Ascending aorta (tissue), 2 donors: ENCODE measurements at places on chromosomes 12 and 14.

- DNase-seq, result no peak
Observed at GRCh38 chr14:53127832-53128231, 25.3 kb downstream of the DDHD1 start.

GRCh38 chr14:96581026-96581425, 78.8 kb downstream of the PAPOLA start:
- no peak for DNase-seq

GRCh38 chr12:54997929-54998522, 13.5 kb upstream of the TESPA1 start:
- no peak for DNase-seq

- no peak for DNase-seq
Observed at GRCh38 chr12:18135509-18135908, 45.5 kb upstream of the RERGL start.

- no peak for DNase-seq
Observed at GRCh38 chr14:92276074-92276473, 46.9 kb upstream of the SLC24A4 start.

- DNase-seq, result no peak
Observed at GRCh38 chr12:92778525-92778924, 75.7 kb downstream of the PLEKHG7 start.

- no peak for DNase-seq
Observed at GRCh38 chr14:22185191-22185590, 403.8 kb downstream of the DAD1 start.

DNA sequence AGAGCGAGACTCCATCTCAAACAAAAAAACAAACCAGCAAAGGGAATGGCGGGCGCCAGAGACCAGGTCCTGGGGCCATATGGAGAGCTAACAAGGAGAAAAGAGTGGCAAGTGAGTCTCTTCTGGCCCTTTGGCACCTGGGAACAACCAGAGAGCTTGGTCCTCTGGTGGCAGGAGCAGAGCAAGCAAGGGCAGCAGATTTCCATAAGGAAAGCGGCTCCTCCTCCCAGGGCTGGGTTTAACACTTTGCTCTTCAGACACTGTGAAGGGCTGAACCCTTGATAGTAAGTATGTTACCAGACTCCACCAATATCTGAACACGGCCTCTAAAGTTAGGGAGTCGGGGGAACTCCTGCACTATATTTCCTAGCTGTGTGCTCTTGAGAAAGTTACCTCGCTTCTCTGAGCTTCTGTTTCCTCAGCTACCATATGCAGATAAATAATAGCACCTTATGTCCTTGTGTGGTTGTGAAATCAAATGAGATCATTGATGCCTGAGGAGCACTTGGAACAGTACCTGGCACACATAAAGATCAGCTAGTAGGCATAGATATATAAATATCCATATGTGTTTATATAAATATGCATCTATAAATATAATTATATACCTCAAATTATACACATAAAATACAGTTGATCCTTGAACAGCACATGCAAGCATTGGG, 33.4 kb upstream of the PLEKHG6 start:
- no peak for DNase-seq

DNA sequence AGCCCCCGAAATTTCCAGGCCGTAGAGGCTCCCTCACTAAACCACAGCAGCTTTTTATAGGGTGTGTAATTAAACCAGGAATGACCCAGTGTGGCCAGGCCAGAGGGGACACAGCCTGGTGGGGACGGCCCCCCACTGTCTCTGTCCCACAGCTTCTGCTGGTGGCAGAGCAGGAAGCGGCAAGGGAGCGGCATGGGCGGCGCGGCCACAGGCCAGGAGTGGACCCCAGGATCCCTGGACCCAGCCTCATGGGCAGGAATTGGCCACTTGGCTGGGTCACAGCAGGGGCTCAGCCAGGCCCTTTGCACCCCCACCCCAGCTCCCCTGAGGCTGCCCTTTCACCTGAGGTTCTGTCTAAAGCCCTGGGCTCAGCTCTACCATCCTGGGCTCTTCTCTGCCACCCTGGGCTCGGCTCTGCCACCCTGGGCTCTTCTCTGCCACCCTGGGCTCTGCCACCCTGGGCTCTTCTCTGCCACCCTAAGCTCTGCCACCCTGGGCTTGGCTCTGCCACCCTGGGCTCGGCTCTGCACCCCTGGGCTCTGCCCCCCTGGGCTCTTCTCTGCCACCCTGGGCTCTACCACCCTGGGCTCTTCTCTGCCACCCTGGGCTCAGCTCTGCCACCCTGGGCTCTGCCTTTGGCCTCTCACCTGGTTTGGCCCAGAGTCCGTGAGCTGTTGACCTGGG, 39.3 kb downstream of the FBRSL1 start:
- no peak for DNase-seq

GRCh38 chr12:26732005-26732908, 100.7 kb downstream of the ITPR2 start:
- no peak for DNase-seq

GRCh38 chr14:75448209-75448608, 20.4 kb downstream of the JDP2 start:
- no peak for DNase-seq

GRCh38 chr12:6582196-6582595, 14.1 kb upstream of the NOP2 start:
- no peak for DNase-seq

- DNase-seq, result no peak
Observed at GRCh38 chr12:107131832-107132616, 38.7 kb upstream of the CRY1 start.

DNA sequence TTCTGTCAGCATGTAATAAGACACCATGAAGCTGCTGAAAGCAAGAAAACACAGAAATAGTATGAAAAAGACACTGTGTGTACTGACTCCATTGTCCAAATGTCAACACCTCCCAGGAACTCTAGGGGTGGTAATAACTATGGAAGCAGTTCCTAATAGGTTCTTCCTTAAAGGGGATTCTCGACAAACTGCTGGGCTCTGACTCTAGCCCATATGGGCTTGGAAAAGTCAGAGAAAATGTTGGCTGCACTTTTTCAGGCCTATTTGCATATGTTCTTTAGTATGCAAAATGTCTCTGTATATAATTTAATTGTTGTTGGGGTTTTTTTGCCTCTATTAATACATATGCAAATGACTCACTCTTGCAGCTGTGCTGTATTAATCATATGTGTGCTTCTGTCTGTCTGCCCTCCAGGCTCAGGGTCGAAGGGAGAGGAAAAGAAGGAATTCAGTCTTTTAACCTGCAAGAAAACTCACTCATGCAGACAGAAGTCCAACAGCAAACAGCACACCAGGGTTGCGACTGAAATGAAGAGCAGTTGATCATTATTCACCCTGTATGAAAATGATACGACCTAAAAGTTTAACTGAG, 317.6 kb downstream of the SOX5 start:
- no peak for DNase-seq

DNA sequence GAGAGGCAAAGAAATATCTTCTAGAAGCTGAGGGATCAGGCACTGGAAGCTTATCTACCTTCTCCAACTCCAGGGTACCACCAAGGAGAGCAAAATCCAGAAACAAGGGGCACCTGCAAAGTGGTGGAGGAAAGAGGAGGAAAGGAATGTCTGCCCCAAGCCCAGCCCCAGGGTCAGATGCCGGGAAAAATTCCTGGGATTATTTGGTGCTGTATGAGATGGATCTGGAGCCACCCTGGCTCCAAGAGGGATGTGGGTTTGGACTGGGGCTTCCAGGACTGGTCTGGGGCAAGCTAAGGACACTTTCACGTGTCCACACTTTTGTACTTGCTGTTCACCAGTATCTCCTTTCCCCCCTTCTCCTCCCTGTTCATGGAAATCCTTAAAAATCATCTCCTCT, 69.8 kb downstream of the DPF3 start:
- no peak for DNase-seq

DNA sequence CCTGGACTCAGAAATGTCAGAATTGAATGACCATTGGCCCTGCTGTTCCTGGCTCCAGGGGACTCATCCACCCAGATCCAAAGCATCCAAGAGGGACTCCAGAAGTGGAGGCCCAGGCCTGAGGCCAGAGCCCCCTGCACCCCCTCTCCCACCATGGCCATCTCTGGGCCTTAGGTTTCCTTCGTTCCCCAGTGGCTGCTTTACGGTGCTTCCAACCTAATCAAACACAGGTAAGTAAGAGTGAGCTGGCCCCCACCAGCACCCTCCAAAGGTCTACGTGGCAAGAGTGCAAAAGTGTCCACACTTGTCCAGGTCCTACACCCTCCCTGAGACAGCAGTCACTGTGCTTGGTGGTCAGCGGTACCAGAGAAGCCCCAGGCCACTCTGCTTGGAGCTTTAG, 139.0 kb downstream of the DPF3 start:
- DNase-seq, result no peak

DNA sequence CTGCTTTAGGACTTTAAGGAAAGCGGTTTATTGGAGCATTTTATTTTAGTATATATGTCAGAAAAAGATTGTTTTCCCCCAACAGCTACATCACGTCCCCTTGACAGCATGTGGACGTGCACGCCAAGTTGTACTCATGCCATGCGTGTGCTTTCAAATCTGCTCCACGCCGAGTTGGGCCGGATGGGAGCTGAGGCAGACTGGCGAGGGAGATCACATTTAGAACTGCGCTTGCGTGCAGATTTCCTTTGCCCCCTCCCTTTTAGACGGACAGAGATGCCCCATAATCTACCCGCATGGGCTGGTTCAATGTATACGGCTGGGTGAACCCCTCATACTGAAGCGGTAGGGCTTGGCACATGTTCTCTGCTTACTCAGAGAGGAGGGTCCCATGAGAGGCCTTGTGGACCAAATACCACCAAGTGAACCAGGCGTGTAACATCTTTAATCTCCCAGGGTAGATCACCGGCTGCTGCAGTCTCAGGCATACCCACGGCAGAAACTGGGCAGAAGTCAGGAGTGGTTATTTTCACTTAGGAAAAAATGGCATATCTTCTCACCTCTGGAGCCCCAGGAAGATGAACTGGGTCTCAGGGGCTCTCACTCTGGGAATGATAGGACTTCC, 92.1 kb downstream of the ESR2 start:
- DNase-seq, result no peak

- no peak for DNase-seq
Observed at GRCh38 chr12:26789731-26790644, 43.0 kb downstream of the ITPR2 start.

DNA sequence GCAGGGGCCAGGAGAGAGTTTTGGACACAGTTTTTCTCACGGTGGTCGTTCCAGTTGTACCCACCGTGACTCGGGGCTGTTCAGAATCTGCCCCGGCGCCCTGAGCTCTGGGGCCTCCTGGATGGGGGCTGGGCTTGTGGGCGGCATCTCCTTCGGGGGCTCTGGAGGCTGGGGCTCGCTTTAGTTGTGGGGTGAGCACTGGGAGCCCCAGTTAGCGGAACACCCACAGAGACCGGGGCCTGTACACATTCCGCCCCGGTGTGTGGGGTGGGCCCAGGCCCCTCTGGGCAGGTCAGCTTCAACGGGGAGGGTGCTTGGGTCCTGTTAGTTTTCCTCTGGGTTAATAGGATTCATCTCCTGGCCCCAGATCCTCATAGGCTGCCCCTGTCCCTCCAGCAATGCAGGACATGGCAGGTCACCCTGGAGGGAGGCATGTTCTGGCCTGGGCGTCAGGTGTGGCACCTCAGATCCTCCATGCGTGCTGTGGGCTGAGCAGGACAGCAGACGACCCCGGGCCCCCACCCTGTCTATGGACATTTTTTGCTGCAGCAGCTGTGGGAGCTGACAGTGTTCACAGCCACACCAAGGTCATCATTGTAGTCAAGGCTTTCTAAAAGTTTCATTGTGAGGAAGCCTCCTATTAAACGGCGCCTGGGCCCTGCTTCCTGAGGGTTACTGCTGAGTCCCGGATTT, 393.2 kb downstream of the TMEM121 start:
- no peak for DNase-seq

- DNase-seq, result no peak
Observed at GRCh38 chr12:69685810-69686209, 13.3 kb downstream of the BEST3 start.

DNA sequence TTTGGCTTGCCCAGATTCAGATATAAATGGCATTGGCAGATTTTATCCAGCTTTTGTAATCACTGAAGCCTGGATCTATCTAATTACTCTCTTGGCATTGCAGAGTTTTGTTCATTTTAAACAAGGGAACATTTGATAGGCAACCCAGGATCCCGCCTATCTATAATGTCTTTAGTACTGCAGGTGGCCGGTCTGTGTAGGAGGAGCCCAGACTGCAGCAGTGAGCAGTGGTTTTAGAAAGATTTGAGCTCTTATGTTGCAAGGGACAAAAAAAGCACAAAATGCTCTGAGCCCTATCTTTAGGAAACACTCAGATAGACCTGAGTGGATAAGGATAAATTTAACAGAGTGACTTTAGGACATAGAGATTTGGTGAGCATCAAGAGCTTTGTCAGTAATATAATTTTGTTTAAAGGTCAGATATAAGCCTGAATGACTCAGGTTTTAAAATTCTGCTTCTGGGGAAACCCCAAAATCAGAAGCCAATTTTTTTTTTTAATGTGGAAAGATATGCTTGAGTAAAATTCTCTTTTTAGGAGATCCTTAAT, 165.5 kb downstream of the SLC5A8 start:
- no peak for DNase-seq

DNA sequence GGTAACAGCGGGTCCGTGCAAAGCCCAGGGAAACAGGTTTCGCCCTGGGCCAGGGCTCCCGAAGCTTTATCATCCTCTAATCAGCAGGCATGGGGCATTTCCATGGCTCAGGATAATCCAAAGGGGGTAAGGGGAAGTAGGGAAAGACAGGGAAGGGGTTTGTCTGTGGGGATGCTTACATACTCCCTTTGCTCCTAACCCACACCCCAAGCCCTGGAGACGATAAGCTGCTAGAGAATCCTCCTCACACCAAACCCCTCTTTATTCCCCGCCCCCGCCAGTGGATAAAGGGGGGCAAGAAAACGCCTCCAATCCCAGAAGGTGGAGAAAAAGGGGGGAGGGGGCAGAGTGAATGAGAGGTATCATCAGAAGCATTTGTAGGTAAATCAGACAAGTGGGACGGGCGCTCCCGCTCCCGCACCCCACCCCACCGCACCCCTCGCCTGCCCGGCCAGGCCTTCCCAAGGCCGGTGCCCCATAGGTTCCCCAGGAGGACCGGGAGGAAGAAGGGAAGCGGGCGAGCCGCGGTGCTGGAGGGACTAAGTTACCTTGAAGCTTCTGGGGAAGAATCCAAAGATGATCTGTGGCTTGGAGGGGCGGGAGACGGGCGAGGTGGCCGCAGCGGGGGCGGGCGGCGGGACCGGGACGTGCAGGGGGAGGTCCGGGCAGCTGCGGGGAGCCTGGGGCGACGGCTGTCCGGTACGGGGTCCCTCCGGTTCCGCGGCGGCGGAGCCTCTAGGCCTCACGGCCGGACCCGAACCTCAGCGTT, 762 bp downstream of the PPP2R5E start:
- DNase-seq, result no peak

DNA sequence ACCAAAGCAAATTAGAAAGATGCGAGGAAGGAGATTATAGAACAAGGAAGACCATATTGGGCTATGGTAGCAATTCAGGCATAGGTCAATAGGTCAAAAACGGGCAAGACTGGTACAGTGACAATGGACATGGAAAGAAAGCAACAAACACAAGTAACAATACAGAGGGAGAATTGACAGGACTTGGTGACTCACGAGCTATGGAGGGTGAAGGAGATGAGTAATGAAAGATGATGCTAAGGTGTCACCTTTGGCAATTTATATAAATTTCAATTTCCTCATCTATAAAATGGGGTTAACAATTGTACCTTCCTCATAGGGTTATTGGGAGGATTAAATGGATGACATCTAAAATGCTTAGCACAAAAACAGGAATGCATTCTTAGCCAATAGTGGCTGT, 15.1 kb upstream of the DUSP16 start:
- no peak for DNase-seq
